Naive thymus-derived CD4-positive, alpha-beta T cell (primary cell): ENCODE measurements at places on chromosomes 6 and 20. TPM values are rescaled to one million over a fixed set of nuclear protein-coding genes. Genes with fewer than 3 reads are reported as not detected.

GRCh38 chr20:61114493-61115175 is 137.4 kb upstream of the CDH4 start:
- no peaks in the 10 kb centered on the region for H3K4me1 ChIP-seq
- no peak for DNase-seq
- no peak overlapping the region for H3K4me3 ChIP-seq
- H3K27me3 ChIP-seq, result no peaks in the 10 kb centered on the region
- H3K36me3 ChIP-seq, result no peaks in the 10 kb centered on the region
- no peak overlapping the region for H3K27ac ChIP-seq

- no peaks in the 10 kb centered on the region for H3K4me1 ChIP-seq
- no peaks in the 10 kb centered on the region for H3K27me3 ChIP-seq
- H3K4me3 ChIP-seq, result no peak overlapping the region
- H3K27ac ChIP-seq, result no peak overlapping the region
Observed at GRCh38 chr6:116397914-116398313, 27.2 kb downstream of the DSE start.

- DNase-seq, result no peak
- H3K36me3 ChIP-seq, result peaks cover 36% of the 10 kb centered on the region
- H3K4me1 ChIP-seq, result peaks cover 3% of the 10 kb centered on the region
- H3K27ac ChIP-seq, result no peak overlapping the region
Observed at GRCh38 chr6:158057213-158057987, 75.7 kb downstream of the SYNJ2 start.

DNA sequence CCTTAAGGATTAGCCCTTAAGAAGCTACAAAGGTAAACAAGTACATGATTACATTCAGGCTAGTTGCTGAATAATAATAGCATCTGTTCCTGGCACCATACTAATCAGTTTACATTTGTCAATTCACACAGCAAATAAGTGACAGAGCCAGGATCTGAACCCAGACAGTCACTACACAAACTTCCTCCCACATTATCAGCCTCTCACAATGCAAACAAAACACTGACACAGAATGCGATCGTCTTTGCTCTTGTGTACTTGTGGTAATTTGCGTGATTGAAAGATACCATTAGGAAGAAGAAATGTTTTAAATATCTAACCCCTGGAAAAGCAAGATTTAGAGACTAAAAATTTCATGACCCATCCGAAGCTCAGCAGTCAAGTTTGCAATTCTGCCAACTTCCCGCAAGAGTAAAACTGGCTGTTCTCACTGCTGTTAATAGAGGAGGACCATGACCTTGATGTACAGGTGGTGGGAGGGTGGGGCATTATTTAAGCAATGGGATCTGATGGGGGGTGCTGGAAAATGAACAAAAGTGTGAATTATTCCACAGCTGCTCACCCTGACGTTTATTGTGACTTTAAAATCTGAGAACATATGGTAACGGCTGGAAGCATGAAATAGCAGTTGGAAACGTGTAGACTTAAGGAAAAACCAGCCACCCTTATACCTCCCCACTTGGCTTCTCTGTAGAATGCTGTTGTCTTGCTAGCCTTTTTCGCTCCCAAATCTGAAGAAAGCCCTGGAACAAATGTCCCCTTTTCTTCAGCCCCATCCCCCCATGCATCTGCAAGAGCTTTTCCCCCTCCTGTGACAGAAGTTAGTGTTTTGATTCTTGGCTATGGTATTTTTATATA is 95.3 kb upstream of the ARMC2 start:
- peaks cover 3% of the 10 kb centered on the region for H3K27me3 ChIP-seq
- H3K4me1 ChIP-seq, result no peaks in the 10 kb centered on the region
- no peak overlapping the region for H3K27ac ChIP-seq
- DNase-seq, result no peak
- H3K4me3 ChIP-seq, result no peak overlapping the region
- H3K36me3 ChIP-seq, result no peaks in the 10 kb centered on the region

GRCh38 chr6:23522792-23523547 is 603.0 kb upstream of the NRSN1 start:
- H3K27ac ChIP-seq, result no peak overlapping the region
- H3K4me3 ChIP-seq, result no peak overlapping the region
- H3K4me1 ChIP-seq, result no peaks in the 10 kb centered on the region

GRCh38 chr6:89819336-89820130 is at the start of gene MDN1:
Gene MDN1 (minus strand): TSS chr6:89819794. CDS start chr6:89819607, 187 bp downstream.
- H3K4me3 ChIP-seq, result peak within 1 kb of the TSS; percentile 66
- DNase-seq, result peak; percentile 88
- H3K27me3 ChIP-seq, result no peaks in the 10 kb centered on the region
- peak within 1 kb of the TSS; percentile 75 for H3K27ac ChIP-seq

DNA sequence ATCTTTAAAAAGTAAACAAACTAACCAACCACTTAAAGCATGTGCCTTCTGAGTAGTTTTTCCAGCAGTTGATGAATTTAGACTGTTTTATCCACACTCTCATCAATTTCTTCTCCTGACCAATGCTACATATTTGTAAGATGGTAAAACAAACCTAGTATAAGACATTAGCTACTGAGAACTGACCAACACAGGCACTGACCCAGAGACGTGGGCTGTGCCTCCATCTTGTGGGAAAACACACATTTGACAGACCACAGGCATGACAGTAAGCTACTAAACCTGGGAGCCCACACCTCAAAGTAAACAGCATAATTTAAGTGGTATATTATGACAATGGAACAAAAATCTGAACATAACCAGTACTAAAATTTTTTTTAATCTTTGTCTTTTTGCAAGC is 121.4 kb upstream of the NRSN1 start:
- H3K27me3 ChIP-seq, result no peaks in the 10 kb centered on the region
- no peak overlapping the region for H3K27ac ChIP-seq
- H3K4me3 ChIP-seq, result no peak overlapping the region
- no peaks in the 10 kb centered on the region for H3K4me1 ChIP-seq

GRCh38 chr6:29850011-29850553 is 22.5 kb downstream of the HLA-G start:
- H3K4me3 ChIP-seq, result no peak overlapping the region
- H3K27ac ChIP-seq, result no peak overlapping the region
- H3K4me1 ChIP-seq, result no peaks in the 10 kb centered on the region
- no peaks in the 10 kb centered on the region for H3K36me3 ChIP-seq
- peak; percentile 37 for DNase-seq

- no peaks in the 10 kb centered on the region for H3K4me1 ChIP-seq
- H3K27ac ChIP-seq, result no peak overlapping the region
- H3K4me3 ChIP-seq, result no peak overlapping the region
- no peaks in the 10 kb centered on the region for H3K27me3 ChIP-seq
- H3K36me3 ChIP-seq, result no peaks in the 10 kb centered on the region
Observed at GRCh38 chr6:124283486-124283885, 479.8 kb downstream of the NKAIN2 start.

GRCh38 chr20:5833309-5833941 is 83.2 kb downstream of the SHLD1 start:
- H3K4me1 ChIP-seq, result peaks cover 15% of the 10 kb centered on the region
- no peak overlapping the region for H3K27ac ChIP-seq
- no peaks in the 10 kb centered on the region for H3K36me3 ChIP-seq
- H3K27me3 ChIP-seq, result no peaks in the 10 kb centered on the region
- H3K4me3 ChIP-seq, result no peak overlapping the region

GRCh38 chr6:101393251-101393828 is at the start of gene GRIK2:
Gene GRIK2 (plus strand): TSS chr6:101393708.
- H3K36me3 ChIP-seq, result no peaks in the 10 kb centered on the region
- no peak within 1 kb of the TSS for H3K27ac ChIP-seq
- DNase-seq, result no peak
- H3K27me3 ChIP-seq, result peaks cover 3% of the 10 kb centered on the region
- H3K4me3 ChIP-seq, result no peak within 1 kb of the TSS

DNA sequence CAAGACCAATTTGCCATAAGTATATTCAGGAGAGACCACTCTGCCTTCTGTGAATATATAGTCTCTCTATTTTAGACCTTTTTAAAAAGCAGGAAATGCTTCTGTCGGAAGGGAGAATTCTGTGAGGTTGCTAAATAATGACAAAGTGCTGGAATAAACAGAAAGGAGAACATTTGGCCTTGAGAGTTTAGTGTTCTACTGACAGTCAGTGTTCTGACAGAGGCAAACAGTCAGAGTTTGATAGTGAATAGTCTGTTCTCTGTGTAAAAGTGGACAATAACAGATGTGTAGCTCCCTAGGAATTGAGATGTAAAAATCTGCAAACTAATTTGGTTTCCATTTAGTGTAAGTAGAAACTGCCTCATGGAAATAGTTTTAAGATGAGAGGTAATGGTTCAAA is 220.7 kb downstream of the PHF3 start:
- H3K36me3 ChIP-seq, result no peaks in the 10 kb centered on the region
- H3K4me3 ChIP-seq, result no peak overlapping the region
- DNase-seq, result no peak
- H3K27me3 ChIP-seq, result no peaks in the 10 kb centered on the region

GRCh38 chr6:155216312-155217046 is 47.3 kb upstream of the CLDN20 start:
- no peak for DNase-seq
- H3K4me3 ChIP-seq, result no peak overlapping the region
- H3K36me3 ChIP-seq, result no peaks in the 10 kb centered on the region
- no peaks in the 10 kb centered on the region for H3K4me1 ChIP-seq
- no peaks in the 10 kb centered on the region for H3K27me3 ChIP-seq
- no peak overlapping the region for H3K27ac ChIP-seq

GRCh38 chr20:46708172-46708860 is 1.1 kb upstream of the SLC2A10 start:
- H3K4me3 ChIP-seq, result no peak overlapping the region
- no peak for DNase-seq
- no peaks in the 10 kb centered on the region for H3K4me1 ChIP-seq
- H3K27ac ChIP-seq, result no peak overlapping the region

DNA sequence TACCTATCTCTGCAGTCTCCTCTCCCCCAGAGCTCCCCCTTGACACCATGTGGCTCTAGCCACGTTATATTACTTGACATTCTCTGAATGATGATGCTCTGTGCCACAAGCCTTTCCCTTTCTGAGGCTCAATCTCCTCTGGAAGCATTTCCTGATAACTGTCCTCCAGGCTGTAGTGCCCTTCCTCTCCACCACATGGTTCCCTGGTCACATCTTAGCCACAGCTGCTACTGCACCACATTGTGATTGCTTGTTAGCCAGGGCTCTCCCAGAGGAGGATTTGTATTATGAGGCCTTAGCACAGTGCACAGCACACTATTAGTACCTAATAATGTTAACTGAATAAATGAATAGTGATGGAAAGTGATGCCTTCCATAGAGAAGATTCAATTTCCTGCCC is 63.9 kb upstream of the RCAN2 start:
- no peaks in the 10 kb centered on the region for H3K4me1 ChIP-seq
- no peak overlapping the region for H3K4me3 ChIP-seq

DNA sequence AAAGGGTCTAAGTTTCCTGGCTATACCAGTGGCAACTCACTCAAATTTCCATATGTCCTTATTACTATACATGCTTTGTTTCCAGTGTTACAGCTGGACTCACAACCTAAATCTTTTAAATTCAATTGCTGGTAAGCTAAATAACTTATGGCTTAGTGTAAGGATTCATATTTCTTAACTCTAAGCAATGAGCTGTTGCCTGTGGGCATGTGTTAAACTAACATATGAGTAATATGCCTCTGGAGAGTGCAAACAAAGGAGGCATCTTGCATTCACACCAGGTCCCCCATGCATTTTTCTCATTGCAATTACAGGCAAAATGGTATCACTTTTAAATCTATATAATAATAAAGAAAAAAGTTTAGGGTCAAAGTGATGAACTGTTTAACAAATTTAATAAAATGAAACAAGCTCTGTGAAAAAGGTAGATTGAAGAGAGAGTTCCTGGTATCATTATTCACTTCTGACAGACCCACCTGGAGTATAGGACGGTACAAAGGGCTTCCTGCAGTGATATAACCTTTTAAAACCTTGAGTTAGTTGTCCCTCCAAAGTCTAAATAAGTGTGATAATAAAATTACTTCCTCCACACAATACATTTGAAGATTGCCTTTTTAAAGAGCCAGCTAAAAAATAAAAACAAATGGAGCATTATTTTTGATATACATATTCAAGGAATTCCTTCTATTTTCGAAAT is 57.6 kb upstream of the HMGCLL1 start:
- no peaks in the 10 kb centered on the region for H3K4me1 ChIP-seq
- H3K27ac ChIP-seq, result no peak overlapping the region
- no peaks in the 10 kb centered on the region for H3K36me3 ChIP-seq
- no peak for DNase-seq
- no peaks in the 10 kb centered on the region for H3K27me3 ChIP-seq
- H3K4me3 ChIP-seq, result no peak overlapping the region

The PSMA7 gene
- total RNA-seq, result 147 TPM

The C20orf202 gene
- not detected for total RNA-seq

The WFDC5 gene
- not detected for total RNA-seq

The FAM217A gene
- total RNA-seq, result not detected

The GJA10 gene
- not detected for total RNA-seq

The BPIFB2 gene
- total RNA-seq, result not detected

The CST5 gene
- total RNA-seq, result not detected

The PRICKLE4 gene
- not detected for total RNA-seq

The HTR1E gene
- total RNA-seq, result not detected

The CASS4 gene
- 16.9 TPM for total RNA-seq

The GINS1 gene
- total RNA-seq, result 0.88 TPM
